Mesenchymal stem cell (in vitro differentiated cells and primary cell): ENCODE measurements at places on chromosomes 3 and 15.

DNA sequence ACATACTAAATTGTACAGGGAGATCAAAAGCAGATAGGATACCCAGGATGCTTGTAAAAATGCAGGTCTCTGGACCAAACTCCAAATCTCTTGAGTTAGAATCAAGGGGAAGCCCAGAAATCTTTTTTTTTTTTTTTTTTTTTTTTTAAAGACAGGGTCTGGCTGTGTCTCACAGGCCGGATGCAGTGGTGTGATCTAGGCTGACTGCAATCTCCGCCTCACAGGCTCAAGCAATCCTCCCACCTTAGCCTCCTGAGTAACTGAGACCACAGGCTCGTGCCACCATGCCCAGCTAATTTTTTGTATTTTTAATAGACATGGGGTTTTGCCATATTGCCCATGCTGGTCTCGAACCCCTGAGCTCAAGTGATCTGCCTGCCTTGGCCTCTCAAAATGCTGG lies 373.5 kb downstream of the SHQ1 start:
- no peak for DNase-seq

GRCh38 chr3:100480081-100480480 lies 12.3 kb upstream of the TMEM45A start:
- DNase-seq: no peak

GRCh38 chr15:78034495-78035191 lies 42.9 kb downstream of the TBC1D2B start:
- peak; percentile 38 for DNase-seq

DNA sequence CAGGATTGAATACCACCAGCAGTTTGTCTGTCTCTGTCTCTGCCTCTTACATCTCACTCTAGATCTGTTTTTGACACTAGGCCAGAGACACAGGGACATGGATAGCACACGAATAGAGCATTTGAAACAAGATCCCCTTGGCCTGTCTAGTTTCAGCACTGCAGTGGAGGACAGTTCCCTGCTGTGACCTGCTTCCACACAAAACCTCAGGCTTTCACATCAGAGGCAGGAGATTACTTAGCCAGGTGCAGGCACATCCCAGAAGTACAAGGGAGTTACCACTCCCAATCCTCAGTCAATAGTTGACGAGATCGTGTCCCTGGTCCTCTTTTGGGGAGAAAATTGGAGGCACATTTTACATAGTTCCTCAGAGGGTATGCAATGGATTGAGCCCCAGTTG lies 34.0 kb upstream of the CCK start:
- DNase-seq: peak; percentile 23

GRCh38 chr3:143697975-143698374 lies 150.3 kb downstream of the SLC9A9 start:
- no peak for DNase-seq

- DNase-seq: peak; percentile 86
Measured at GRCh38 chr3:36893137-36893557, 51.7 kb downstream of the TRANK1 start.

GRCh38 chr15:70035719-70036077 lies 62.0 kb downstream of the TLE3 start:
- no peak for DNase-seq

- no peak for DNase-seq
Measured at GRCh38 chr3:194736896-194737600, 51.4 kb downstream of the FAM43A start.

DNA sequence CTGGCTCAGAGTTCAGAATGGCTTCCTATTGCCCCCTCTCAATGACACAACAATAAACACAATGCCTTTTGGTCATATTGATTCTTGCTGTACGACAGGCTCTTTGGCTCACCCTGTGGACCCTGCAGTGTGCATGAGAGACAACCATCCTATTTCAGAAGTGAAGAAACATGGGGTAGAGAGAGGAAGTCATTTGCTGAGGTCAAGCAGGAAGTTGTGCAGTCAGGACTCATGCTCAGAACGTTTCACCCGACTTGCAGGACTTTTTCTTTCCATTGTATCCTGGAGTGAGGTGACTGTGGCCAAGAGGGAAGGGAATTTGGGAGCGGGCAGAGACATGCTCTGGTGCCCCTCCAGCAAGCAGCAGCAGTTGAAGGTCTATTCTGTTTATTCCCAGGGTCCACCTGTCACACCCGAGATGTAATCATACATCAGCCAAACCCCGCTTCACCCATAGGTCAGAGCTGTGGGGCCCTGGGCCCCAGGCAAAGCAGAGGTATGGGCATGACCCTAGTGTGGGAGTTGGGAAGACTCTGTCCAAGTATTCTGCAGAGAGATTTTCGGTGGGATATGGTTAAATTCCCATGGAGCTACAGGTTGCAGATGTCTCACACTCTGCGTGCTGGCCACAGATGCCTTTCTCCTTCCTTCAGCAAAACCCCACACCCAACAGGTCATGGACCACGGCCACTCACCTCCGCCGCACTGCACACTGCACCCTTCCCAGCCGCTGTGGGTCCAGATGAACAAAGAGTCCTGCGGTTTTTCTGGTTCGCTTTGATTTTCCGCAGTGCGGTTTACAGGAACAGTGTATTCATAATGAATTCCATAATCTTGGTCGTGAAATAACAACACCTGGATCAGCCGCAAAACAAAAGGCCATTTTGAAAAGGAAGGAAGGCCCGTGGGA lies 290.6 kb downstream of the ADAMTS17 start:
- DNase-seq: no peak

DNA sequence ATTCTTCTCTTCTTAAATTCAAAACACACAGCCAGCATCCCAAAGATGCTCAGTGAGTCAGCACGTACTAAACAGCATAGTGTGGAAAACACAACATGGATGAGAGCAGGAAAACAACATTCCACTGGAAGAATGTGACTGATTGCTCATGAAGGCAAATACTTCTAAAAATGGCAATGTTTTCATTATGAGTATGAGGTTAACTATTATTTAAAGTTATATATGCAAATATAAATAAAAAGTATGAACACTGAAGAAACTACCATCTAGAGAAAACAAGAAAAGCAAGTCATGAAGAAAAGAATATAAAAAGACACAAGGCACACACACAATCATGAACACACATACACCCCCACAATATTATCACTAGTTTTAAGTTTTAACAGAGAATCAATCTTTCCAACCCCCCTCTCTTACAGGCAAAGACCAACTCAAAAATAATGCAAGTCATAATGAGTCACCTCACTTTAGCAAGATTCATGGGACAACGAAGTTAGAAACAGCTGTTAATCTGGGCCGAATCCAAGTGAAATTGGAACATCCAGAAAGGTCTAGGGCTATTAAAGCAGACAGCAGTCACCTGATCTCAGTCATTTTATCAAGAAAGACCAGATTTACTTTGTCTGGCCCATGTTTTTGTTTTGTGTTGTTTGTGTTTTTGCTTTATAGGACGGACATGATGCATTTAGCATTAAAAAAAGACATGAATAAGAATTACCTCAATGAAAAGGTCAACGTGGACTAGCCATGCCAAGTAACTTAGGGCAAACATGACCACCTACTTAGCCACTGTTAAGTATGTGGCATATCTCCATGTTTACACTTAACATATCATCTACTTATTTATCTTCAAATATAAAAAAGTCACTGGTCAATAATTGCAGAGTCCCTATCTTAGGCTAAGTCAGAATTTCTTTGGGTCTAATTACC lies 18.1 kb downstream of the GBE1 start:
- DNase-seq: peak; percentile 96

GRCh38 chr15:57537072-57537471 lies 54.6 kb upstream of the MYZAP start:
- peak; percentile 62 for DNase-seq

DNA sequence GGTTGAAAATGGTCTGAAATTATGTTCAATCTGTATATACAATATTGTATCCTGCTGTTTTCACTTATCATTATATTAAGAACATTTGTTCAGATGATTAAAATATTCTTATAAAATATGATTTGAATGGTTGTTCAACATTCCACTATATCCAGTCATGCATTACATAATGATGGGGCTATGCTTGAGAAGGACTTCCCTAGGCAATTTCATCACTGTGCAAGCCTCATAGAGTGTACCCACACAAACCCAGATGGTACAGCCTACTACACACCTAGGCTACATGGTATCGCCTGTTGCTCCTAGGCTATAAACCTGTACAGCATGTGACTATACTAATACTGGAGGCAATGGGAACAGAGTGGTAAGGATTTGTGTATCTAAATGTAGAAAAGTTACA lies 30.5 kb downstream of the SLC7A14 start:
- DNase-seq: no peak

GRCh38 chr15:25068696-25069095 lies 113.9 kb downstream of the SNRPN start:
- no peak for DNase-seq

- DNase-seq: peak; percentile 79
Measured at GRCh38 chr3:98986073-98986472, 84.6 kb upstream of the DCBLD2 start.

DNA sequence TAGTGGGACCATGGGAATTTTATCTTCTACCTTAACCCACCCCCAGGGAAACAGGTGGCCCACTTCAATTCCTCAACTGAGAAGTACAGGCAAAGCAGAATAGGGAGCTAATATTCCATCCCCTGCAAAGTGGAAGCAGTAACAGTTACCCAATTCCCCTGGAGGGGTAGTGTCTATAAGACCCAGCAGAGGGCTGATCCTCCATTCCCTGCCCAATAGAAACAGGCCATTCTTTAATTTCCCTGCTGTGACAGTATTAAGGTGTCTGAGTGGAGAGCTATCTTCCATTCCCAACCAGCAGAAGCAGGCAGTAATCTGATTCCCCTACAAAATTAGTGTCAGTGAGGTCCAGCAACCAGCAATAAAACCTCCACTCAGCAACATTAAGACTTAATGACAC lies 219.8 kb downstream of the ULK4 start:
- no peak for DNase-seq

DNA sequence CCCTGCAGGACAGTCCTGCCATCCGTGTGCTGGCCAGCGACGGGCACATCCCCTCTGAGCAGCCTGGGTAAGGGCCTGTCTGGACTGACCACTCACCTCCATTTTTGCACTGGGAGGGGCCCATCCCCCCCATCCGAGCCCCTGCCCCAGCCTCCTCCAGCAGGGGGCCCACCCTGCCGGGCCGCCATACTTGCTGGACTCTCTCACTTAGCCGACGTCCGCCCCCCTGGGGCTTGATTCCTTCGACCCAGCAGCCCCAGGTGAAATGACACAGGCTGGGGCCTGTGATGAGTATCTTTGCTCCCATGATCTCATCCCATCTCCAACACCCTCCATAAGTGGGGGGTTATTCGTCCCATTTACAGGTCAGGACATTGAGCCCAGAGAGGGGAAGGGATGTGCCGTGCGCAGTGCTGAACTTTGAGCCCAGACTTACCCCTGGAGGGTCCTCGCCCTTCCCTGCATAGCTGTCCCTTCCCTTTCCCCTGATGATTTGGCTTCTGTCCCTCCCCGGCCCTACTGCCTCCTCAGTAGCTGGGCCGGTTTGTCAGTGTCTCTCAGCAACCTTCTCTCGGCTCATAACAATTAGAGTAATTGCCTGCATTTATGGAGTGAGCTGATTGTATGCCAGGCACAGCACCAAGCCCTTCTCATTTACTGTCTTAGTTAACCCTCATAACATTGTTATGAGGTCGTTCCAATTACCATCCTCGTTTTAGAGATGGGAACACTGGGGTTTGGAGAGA lies 4.2 kb downstream of the LMAN1L start:
- DNase-seq: no peak

GRCh38 chr3:173275740-173276139 lies 121.8 kb upstream of the NLGN1 start:
- DNase-seq: no peak

- DNase-seq: no peak
Measured at GRCh38 chr15:46525984-46526725, 891.3 kb downstream of the SQOR start.

GRCh38 chr3:62798000-62798399 lies 77.2 kb downstream of the CADPS start:
- no peak for DNase-seq

GRCh38 chr3:18241837-18242236 lies 183.3 kb downstream of the SATB1 start:
- DNase-seq: no peak

- DNase-seq: no peak
Measured at GRCh38 chr15:94494732-94495131, 263.4 kb downstream of the MCTP2 start.

- DNase-seq: peak; percentile 33
Measured at GRCh38 chr15:99452728-99453636, 112.8 kb upstream of the MEF2A start.

DNA sequence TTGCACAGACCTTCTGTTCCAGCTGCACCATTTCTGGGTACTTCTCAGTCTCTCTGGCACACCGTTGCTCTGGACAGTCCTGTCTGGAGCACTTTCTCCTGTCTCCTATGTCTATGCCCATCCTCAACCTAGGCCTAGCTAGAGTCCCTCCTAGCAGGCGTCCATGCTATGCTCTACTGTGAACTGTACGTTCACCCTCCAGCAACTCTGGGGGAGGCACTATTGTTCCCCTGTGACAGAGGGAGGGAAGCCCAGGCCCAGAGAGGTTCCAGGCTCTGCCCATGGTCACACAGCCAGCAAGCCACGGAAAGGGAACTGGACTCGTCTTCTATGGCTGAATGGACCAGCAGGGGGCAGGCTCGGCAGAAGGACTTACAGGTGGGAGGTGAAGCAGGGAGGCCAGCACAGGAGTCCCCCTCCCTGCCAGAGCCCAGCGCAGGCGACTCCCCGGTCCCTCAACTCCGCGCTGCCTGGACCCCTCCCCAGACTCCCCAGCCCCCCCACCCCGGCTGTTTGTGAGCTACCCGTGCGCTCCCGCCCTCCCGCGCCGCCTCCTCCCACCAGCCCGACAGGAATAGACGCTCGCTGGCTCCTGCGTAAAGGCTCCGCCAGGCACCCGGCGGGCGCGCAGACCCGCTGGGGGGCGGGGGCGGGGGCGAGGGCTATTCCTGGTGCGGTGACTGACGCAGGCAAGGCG lies 1.7 kb upstream of the LINGO1 start:
- DNase-seq: peak; percentile 51

DNA sequence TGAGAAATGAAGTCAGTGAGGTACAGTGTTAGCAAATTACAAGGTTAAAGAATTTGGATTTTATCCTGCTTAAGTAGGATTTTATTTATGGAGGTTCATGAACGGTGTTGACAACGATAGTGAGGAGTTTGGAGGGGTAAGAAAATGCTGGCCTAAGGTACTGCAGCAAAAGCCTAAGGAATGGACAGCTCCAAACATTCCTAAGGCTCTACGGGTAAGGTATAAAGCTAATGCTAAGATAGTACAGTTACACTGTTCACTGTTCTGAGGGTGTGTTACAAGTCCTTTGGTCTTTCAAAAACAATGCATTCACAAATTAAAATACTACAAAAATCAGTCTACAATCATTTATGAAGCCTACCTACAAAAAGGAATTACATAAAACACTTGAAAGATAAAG lies 7.3 kb downstream of the MTMR10 start:
- no peak for DNase-seq

- no peak for DNase-seq
Measured at GRCh38 chr3:57740027-57740426, 16.1 kb upstream of the SLMAP start.

- DNase-seq: no peak
Measured at GRCh38 chr15:30962079-30962478, 29.3 kb downstream of the MTMR10 start.

GRCh38 chr15:68567345-68567744 lies 11.4 kb upstream of the CORO2B start:
- no peak for DNase-seq

GRCh38 chr15:91865486-91865885 lies 12.0 kb downstream of the SLCO3A1 start:
- DNase-seq: no peak
